Stimulated activated CD4-positive, alpha-beta T cell treated with anti-CD3 and anti-CD28 coated beads, TNF-alpha, amount 100 ng/mL, for 24 hours (primary cell): ENCODE measurements at places on chromosomes 5 and 9.

DNA sequence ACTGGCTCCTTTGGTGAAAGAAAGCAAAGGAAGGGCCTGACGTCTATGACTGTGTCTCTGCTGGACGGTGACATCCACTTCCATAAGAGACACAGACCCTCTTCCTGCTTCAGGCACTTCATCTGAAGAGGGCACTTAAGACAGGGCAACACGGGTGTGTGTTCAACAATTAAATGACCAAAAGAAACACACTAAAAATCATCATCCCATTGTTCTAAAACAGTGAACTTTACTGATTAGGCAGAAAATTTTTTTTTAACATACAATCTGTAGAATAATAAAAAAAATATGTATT lies 58.5 kb downstream of the GOLM1 start:
- no peak for DNase-seq

DNA sequence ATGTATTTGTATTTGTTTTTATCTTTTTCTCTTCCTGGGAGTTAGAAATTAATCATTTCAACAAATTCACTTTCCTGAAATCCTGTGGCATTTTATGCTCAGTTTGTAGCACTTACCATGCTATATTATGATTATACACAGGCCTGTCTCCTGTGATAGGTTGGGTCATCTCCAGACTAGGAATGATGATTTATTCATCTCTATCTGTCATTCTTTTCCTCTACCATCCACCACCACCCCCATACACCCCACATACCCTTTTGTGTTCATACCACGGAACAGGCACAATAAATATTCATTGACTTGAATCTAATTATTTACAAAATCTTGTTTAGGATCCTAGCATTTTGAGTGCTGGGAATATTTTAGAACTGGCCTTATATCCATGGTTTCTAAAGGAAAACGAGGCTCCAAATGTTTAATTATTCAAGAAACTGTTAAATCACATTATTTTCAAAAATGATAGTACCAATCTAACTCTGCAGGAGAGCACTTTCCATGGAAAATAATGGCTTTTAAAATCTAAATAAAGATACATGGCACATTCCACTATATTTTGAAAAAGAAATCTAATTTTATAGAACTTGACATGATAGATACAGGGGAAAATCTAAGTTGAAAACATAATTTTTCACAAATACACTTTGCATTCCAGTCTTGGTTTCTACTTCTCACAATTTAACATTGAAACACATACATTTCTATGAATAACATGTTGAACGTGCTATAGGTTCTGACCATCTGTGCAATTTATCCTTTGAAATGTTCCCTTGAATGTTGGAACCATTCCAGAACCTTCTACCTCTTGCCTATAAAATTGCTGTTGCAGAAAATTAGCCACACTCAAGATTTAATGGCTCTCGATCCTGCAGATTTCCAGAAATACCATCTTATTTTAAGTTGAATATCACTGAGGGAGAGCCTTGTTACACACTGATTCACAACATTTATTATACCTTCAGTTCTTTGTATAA lies 89.3 kb downstream of the STARD4 start:
- DNase-seq, result no peak

DNA sequence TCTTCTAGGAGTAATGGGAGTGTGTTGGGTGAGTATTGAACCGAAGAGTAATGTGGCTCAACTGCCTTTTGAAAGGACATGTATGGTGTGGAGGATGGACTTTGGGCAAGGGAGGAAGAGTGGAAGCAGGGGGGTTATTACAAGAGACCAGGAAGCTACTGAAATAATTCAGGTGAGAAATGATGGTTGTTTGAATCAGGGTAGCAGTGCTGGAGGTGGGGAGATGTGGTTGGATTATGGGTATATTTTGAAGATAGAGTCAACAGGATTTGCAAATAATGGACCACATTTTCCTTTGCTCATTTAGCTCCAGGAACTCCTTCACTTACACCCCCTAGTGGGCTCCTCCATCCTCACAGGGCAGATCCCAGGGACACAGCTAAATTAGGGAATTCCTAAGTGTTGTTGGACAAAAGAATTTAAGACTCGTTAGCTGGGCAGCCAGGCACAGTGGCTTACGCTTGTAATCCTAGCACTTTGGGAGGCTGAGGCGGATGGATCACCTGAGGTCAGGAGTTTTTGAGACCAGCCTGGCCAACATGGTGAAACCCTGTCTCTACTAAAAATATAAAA lies 1.2 kb upstream of the SLC4A9 start:
- DNase-seq, result no peak

- DNase-seq, result no peak
Measured at GRCh38 chr9:137606005-137606621, 627 bp downstream of the ARRDC1 start.

- DNase-seq, result no peak
Measured at GRCh38 chr9:33714989-33715388, 80.4 kb upstream of the PRSS3 start.

GRCh38 chr5:30092548-30092947 lies 1100.9 kb upstream of the CDH6 start:
- DNase-seq, result no peak

GRCh38 chr9:26247861-26248260 lies 569.6 kb upstream of the TUSC1 start:
- DNase-seq, result no peak

GRCh38 chr5:87081016-87081415 lies 186.7 kb upstream of the RASA1 start:
- no peak for DNase-seq

DNA sequence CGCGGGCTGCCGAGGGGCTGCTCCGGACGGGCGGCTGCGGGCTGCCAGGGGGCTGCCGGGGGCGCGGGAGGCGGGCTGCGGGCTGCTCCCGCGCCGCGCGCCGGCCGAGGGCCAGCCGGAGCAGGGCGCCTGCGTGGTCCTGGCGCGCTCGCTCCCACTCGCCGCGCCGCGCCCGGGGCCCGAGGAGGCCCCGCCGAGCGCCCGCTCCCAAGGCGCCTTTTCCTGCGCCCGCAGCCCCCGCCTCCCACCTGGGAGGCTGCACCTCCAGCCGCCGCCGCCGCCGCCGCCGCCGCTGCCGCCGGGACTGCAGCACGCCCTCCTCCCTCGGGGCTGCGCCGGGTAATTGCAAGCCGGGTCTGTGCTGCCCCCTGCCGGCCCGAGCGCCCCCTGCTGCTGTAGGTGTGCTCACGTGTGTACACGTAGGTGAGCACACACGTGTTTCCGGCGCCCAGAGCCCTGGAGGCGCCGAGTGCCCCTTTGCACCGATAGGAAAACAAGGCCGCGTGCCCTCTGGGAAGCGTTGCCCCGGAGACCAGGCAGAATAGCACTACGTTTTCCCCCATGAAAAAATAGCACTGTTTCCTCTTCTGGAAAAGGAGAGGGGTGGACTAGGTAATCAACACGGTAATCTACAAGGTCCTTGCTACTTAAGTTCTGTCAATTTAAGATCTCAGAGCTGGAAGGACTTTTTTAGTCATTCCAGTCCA lies at the start of gene EPB41L4B:
TSS of gene EPB41L4B (minus strand) at position 318 of the 707 bp plus-strand sequence. CDS start 613 bp downstream, outside the sequence.
- DNase-seq, result peak; percentile 85
